AML-193 (cell line): ENCODE measurements at places on chromosomes 6 and 20.
A peak's percentile ranks its signal among the peaks of the same experiment; 100 is the strongest.

DNA sequence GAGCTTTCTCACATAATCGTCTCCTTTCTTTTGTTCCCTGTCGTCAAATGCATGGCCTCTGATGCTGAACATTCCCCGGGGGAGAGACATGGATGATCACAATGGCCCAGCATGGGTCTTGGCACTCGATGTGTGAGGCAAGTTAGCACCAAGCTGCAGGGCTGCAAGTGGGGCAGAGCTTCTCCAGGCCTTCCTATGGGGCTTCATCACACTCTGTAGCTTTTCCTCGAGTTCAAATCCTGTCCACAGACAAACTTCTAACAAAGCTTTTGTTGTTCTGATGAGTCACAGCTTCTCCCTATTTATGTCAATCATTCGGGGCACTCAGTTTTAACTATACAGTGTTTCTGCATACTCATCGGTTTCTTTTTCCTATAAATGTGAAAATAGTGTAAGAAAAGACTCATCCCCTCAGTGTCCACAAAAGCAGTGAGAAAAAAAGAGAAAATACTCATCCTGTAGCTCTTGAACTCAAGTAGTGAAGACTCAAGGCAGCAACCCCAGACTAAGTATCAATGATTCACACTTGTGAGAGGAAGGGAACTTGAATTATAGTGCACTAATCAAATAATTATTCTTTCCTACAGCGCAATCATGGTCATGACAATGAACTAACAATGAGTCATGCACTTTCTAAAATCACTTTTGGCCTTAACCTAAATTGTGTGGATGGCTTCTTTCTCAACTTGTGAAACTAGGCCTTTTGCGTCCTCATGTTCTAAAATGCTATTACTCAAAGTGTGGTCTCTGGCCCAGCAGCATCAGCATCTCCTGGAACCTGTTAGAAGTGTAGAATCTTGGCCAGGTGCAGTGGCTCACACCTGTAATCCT is 68.4 kb upstream of the NOX3 start:
- DNase-seq, result no peak

DNA sequence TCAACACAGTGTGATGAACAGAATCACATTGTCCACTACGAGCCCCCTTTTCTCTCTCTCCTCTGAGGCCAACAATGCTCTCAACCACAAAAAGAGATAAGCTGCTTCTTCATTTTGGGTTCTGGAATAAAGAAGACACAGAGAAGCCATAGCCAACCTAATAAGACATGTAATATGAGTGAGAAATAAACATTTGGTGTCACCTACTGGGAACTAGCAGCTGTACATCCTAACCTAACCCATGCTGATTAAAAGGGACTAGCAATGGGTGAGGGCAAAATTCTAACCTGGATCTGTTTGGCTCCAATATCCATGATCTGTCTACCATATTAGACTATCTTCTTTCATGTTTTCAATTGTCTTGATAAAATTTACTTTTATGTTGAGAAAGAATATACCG is 369.1 kb upstream of the MARCKS start:
- DNase-seq, result no peak

DNA sequence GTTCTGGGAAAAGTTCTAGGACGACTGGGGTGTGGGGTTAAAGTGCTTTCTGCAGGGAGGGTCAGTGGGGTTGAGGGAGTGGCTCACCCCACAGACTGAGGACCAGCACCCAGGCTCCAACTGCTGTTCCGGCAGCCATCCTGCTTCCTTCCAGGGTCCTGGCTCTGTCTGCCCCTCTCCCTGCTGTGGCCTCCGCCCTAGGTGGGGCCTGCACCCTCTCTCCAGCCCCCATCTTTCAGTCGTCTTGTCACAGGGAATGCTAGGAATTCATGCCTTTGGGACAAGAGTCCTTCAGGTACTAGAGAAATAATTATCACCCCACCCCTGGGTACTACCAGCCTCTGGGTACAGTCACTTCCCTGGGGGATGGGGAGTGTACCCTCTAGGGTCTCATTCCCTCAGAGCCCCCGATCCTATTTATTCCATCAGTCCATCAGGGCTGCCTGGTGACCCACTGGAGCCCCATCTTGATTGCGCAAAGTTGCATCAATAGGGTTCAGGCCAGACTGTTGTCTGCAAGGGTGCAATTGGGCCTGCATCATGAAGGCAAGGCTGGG is at the start of gene AGER:
Gene AGER (minus strand): TSS at position 170 of the 557 bp plus-strand sequence. CDS start 31 bp downstream, at position 139.
- DNase-seq, result no peak

GRCh38 chr20:327186-328026 is 2.1 kb downstream of the SOX12 start:
- DNase-seq, result peak; percentile 63

- no peak for DNase-seq
Measured at GRCh38 chr20:23246717-23247664, 103.6 kb upstream of the NXT1 start.

- no peak for DNase-seq
Measured at GRCh38 chr6:163490826-163491577, 76.5 kb downstream of the QKI start.

- DNase-seq, result no peak
Measured at GRCh38 chr6:134316733-134317431, 1.0 kb downstream of the SGK1 start.

DNA sequence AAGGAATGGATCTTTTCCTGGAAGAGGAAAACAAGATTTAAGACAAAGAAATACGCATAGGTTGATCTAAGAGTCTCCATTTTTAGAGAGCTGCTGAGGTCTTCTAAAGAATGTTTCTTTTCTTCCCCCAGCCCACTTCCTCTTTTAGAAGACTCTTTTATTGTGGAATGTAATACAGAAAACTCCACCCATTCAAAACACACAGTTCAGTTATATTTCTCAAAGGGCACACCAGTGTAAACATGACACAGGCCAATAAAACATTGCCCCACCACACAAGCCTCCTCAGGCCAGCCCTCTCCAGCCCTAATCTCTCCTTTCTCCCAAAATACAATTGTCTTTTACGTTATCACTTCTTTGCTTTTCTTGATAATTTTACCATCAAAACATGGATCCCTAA is 42.8 kb downstream of the SLC35B3 start:
- no peak for DNase-seq

DNA sequence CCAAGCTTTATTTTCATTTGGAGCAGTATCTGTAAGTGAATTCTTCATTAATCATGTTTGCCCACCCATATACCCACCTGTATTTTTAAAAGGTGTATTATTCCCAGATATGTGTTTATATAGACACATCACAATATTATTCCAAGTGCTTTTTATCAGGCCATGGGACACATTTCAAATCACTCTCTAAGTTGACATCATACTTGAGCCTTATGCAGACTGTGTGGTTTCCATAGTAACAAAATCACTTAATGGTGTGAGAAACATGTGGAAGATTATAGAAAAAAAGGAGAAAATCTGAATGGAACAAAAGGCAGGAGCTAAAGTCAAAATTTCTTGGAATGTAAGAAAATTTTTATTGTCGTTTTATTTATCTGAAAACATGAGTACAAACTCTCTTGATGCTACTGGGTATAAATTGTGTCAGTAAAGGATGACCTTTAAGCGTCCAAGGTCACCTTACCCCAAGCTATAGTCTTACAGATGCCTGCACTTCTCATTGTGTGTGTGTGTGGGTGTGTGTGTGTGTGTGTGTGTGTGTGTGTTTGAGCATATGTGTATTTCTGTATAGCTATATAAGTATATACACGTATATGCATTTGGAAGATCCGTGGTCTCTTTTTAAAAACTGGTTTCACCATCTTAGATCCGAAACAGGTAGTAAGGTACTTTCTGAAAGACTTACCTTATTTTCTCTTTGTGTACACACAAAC is 79.8 kb upstream of the CCN6 start:
- no peak for DNase-seq

- no peak for DNase-seq
Measured at GRCh38 chr6:108746366-108746765, 101.9 kb upstream of the ARMC2 start.

DNA sequence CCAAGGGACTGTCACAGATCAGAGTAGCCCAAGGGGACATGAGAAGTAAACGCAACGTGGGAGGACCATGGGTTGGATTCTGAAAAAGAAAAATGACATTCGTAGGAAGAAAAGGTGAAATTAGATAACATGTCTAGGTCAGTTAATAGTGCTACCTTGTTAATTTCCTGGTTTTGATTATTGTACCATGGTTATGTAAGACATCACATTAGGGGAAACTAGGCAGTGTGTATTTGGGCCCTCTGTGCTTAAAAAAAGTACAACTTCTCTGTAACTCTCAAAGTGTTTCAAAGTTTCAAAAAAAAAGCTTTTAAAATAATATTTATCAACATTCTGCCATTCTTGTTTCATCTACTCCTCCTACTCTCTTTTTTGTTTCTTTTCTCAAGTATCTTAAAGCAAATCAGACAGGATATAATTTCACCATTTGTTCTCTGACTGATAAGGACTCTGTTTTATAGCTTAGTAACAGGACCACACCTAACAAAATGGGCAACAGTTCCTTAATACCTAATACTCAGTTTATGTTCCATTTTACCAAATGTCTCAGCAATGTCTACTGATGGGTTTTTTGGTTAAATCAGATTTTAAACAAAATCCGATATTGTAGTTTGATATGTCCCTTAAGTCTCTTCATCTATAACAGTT is 97.1 kb upstream of the PLCB4 start:
- DNase-seq, result no peak
